Hematopoietic multipotent progenitor cell treated with erythropoietin and hydrocortisone succinate and interleukin-3 and kit ligand, for 8 days (in vitro differentiated cells): ENCODE measurements at places on chromosomes 1 and 21.

- DNase-seq: no peak
These were observed 665.7 kb downstream of the MRPL39 start for GRCh38 chr21:24941316-24942185.

DNA sequence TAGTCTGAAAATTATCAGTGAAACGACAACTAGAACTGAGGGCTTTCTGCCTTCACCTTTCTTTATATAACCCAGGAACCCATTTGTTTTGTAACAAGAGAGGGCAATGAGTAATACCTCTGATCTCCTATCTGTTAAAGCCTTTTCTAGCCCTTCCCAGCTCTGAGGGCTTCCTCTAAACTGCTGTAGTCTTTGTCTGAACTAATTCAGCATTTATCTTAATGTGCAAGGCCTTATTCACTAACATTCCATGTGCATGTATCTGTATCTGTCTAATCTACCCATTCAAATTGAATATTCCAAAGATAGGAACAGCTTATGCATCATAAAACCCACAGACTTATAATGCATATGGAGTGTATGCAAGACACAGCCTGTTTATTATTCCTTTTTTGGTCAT lies 167.1 kb downstream of the LYPLAL1 start:
- no peak for DNase-seq

DNA sequence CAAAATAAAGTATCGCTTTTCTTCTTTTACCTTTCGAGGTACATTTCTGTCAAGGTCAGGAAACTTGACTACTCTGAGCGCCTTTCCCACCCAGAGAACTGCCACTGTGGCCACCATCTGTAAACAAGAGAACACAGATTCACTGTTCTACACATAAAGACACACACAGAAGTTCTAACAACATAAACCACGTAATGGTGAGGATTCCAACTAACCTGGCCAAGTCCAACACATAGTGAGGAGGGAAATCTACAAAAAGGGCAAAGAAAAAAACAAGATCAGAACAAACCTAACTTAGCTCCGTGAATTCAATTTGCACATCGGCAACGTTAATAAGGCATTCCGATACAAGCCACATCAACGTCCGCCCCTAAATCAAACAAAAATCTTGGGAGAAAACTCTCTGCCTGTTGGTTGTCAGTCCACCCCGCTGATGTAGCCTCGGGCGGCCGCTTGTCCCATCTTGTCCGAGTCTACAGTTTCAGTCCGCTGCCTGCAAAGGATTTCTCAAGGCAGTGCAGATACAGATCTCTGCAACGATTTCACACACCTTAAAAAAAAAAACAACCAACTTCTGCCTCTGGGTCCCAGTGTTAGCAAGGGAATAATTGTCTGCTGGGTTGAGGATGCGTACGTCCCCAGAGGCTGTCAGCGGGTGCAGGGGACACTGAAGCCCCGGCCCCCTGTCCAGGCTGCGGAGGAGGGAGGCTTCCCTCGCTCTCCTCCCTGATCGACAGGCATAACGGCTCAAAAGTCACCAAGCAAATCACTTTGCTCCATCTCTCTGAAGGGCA lies 1.0 kb downstream of the SLC35D1 start:
- DNase-seq: peak; percentile 47

- no peak for DNase-seq
These were observed 28.9 kb downstream of the TSNAX start for GRCh38 chr1:231557411-231557810.

- DNase-seq: no peak
These were observed at the start of gene DMRTA2 for GRCh38 chr1:50422946-50423669. Gene DMRTA2, minus strand, starts transcription at chr1:50423443. Its CDS starts 1,907 bp downstream, at chr1:50421536.

DNA sequence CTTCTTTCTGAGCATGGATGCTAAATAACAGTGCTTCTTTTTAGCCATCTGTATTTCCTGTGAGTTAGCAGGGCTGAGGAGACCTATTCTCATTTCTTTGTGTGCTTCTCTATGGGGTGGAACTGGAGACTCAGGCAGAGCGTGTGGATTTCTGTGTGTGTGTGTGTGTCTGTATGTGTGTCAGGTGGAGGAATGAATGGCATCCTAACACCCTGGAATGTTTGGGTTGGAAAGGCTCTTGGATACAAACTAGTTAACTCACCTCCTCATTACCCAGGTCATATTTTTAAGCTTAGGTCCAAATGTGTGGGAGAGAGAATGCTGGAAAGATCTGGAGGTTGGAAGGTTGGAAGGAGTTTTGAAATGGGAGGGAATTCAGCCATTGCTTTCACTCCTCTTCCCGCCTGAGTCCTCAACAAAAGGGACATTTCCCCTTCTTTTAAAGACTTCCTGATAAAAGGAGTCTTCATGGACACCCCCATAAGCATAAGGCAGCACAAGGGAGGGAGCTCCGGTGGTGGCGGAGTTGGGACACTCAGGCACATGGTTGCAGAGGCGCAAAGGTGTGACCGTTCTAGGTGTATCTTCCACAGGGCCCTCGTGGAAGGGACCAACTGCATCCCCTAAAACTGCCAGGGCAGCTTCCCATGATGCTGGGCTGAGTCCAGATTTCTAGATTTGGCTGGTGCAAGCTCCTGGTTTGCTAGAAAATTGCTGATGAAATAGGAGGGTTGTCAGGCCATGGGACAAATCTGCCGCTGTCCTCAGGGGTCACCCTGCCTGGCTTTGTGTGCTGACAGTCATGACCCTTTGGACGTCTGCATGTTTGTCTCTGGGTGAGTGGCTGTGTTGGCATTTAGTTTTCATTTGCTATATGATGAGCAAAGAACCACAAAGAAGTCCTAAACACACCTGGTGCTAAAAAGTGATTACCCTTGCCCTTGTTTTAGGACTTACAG lies 37.6 kb downstream of the MTARC1 start:
- no peak for DNase-seq

DNA sequence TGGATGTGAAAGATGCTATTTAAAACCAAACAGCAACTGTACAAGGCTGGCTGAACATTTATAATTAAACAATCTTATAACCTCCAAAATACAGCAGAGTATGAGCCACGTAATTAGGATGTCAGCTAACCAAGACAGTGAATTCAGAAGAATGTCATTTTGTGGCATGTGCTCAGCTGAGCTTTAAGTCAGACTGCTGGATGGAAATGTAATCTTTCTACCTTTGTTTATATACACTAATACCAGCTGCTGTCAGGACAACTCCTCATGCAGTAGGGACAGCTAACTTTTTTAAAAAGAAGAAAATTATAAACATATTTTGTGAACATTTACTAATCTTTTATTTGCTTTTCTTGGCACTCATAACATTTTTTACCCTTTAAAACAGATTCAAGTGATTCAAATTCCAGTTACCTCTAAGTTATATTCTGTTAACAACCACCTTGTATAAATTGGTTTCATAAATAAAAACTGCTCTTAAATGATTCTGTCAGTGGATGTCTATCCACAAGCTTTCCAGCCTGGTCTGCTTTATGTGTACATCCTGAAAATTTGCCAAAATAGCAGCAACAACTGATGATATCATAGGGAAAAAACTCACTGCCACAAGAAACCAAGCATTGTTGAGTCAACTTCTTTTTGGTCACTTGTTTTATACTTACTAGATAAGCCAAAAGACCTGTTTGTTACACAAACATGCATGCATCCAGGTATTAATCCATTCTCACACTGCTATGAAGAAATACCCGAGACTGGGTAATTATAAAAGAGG lies 36.1 kb downstream of the DPH5 start:
- no peak for DNase-seq

DNA sequence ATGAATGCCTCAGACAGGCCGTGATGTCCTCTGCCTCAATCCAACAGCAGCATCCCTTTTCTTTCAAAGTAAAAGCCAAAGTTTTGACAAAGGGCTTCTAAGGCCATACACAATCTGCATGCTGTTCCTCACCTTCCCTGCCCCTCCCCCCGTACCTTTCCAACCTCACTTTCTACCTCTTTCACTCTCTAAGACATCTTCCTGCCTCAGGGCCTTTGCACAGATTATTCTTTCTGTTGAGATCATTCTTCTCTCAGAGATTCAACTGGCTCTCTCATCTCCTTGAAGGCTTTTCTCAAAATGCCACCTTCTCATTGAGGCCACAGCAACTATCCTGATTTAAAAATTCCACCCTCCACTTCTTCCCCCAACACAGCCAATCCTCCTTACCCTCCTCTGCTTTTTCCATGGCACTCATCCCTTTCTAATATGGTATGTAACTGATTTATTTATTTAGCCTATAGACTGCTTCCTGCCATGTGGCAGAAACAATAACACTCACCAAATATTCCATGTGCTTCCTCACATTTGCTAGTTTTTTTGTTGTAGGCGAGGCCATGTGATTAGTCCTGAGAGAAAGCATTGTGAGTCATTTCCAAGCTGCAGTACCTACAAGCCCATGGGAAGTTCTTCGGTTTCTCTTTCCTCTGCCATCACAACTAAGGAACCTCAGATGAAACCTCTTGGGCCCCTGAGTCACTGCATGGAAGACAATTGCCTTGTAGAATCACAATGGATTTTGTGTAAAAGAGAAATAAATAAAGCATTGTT lies 58.7 kb upstream of the GADD45A start:
- no peak for DNase-seq

- DNase-seq: no peak
These were observed 32.4 kb downstream of the KCNN3 start for GRCh38 chr1:154837672-154838171.

DNA sequence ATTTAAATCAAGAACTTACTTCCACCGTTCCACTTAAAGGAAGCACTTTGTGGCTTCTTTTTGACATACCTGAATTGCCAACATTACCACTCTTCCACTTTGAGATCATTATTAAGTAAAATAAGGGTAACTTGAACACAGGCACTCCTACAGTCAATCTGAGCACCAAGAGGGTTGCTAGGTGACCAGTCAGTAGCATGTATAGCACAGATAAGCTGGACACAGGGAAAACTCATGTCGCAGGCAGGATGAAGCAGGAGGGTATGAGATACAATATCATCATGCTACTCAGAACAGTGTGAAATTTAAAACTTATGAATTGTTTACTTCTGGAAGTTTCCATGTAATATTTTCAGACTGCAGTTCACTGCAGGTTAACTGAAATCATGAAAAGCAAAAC lies 47.0 kb upstream of the RAP1GAP start:
- peak; percentile 36 for DNase-seq

DNA sequence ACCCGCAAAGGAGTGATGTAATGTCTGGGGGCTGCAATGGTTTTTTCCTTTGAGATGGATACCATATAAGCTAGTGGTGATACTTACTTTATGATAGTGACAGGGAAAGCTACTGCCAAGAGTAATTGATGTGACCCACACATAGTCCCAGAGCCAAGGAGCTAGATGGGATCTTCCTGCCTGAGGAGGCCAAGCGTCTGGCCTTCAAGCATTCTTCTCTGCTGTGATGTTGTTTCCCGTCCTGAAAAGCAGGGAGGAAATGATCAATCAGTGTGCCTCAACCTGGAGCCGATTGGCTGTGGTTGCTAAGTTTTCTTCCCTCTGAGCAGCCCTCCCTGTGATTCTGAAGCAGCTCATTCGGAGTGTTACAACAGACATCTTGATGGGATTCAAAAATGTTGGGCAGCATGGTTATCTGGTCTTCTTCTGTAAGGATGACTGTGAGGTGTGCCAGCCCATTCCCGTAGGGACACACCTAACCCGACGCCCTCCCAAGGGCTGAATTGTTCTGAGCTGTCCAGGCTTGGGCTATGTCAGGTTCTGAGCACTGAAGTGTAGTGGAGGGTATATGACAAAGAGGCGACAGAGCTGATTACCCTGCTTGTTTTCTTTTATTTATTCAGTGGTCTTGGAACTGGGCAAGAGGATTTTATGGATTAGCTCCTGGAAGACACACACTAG lies 56.7 kb downstream of the UCK2 start:
- DNase-seq: no peak

- DNase-seq: no peak
These were observed 84.8 kb downstream of the NPHP4 start for GRCh38 chr1:5907386-5907785.

GRCh38 chr1:10209590-10209904 lies 823 bp upstream of the KIF1B start:
- DNase-seq: no peak

GRCh38 chr21:31470896-31471694 lies 127.0 kb upstream of the TIAM1 start:
- no peak for DNase-seq

DNA sequence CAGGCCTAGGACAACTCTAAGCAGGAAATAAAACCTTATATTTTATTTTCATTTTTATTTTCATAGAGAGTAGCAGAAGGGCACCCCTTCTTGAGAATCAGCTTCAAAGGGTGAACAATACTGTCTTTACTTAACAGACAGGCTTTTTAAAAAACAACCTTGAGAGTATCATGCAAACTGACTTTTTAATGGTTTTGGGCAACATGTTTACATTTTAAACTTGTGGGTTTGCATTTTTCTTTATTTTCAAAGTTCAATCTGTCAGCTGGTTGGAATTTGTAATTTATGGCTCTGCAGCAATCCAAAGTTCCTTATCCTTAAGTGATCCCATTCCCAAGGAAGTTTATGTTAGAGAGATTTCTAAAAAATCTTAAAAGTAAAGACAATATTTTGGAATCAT lies 392.3 kb upstream of the ADAMTS5 start:
- no peak for DNase-seq

DNA sequence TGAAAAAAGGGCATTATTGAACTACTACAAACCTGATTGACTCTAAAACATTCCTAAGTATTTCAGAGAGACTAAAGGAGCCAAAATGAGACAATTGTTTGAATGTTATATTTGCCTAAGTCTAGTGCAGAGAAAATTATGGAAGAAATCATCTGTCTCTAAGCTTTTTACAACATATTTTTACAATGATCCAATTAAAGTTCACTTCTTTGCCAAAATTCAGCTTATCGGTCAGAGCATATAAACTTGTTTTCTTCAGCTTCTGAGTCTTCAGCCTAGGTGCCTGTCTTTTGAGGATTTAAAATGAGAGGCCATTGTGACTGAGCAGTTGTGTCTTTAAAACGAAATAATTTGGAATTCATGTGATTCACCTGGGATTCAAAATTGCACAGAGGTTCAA lies 181.2 kb upstream of the SGIP1 start:
- DNase-seq: no peak

GRCh38 chr1:18922319-18922726 lies 20.0 kb upstream of the ALDH4A1 start:
- no peak for DNase-seq

DNA sequence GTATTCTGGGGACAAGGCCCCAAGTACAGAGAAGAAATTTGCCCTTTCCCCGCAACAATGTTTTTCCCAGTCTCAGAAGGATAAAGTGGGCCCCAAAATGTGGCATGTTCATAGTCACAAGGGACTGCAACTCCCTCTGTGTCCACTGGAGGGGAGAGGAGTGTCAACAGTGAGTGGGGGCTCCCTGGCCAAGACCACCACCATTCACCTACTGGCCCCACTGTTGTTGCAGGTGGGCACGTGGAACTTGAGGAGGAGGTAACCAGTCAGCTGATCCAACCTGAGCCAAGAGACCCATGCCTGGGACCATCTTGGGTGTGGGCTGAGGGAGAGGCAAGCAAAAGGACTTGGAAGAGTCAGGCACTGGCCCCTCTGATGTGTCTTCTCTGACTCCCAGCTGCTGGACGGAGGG lies 777 bp downstream of the NUDT17 start:
- DNase-seq: peak; percentile 72

DNA sequence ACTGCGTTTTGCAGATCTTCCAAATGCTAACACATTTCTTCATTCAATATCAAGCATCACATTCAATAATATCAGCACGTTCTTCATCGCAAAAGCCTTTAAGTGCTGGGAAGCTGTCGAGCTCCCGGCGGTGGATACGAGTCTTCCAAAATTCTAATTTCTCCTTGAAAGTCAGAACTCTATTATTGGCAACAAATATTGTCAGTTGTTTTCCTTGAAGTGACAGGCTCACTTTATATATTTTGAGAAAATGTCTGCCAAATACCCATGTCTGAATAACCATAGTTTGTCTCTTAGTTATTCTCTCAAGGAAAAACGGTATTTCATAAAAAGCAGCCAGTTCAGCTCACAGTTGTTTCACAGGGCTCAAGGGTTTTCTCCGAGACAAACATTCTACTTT lies 226.2 kb upstream of the C1orf174 start:
- DNase-seq: no peak
